ENCODE measurements at places on chromosomes 4 and X.

DNA sequence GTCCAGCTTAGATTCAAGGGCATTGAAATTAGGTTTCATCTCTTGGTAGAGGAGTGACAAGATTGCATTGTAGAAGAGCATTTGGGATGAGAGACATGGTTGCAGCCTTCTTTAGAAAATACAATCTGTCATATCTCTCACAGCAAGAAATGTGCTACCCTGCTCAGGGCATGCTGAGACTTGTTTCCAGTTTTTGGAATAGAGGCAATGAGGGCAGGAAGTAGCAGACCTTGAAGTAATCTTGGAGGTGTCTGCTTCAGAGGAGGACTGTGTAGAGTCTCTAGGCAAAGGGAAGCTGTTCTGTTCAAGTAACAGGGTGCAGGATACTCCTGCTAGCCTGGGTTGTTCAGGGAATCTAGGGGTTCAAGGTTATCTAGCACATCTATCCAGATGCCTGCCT, 116.1 kb upstream of the ZNF827 start:
- H3K27me3 ChIP-seq, result peaks cover 6% of the 10 kb centered on the region
- H3K36me3 ChIP-seq, result peaks cover 2% of the 10 kb centered on the region
- no peak overlapping the region for H3K4me3 ChIP-seq
- H3K27ac ChIP-seq, result no peak overlapping the region

GRCh38 chrX:16429406-16429805, 220.6 kb upstream of the S100G start:
- no peak for DNase-seq
- H3K27ac ChIP-seq, result no peak overlapping the region
- peaks cover 3% of the 10 kb centered on the region for H3K36me3 ChIP-seq
- no peaks in the 10 kb centered on the region for H3K27me3 ChIP-seq

- no peaks in the 10 kb centered on the region for H3K36me3 ChIP-seq
- H3K4me1 ChIP-seq, result no peaks in the 10 kb centered on the region
- DNase-seq, result no peak
- no peaks in the 10 kb centered on the region for H3K27me3 ChIP-seq
- no peak overlapping the region for H3K27ac ChIP-seq
These were observed 303.7 kb upstream of the IRS4 start for GRCh38 chrX:109040057-109040456.

GRCh38 chr4:71415491-71415890, 76.7 kb downstream of the SLC4A4 start:
- H3K4me1 ChIP-seq, result no peaks in the 10 kb centered on the region
- H3K27me3 ChIP-seq, result no peaks in the 10 kb centered on the region
- DNase-seq, result no peak
- no peak overlapping the region for H3K4me3 ChIP-seq
- no peaks in the 10 kb centered on the region for H3K36me3 ChIP-seq

- DNase-seq, result no peak
- H3K36me3 ChIP-seq, result peaks cover 3% of the 10 kb centered on the region
- H3K27me3 ChIP-seq, result no peaks in the 10 kb centered on the region
- no peak overlapping the region for H3K4me3 ChIP-seq
- H3K4me1 ChIP-seq, result no peaks in the 10 kb centered on the region
These were observed 99.5 kb downstream of the NEUROG2 start for GRCh38 chr4:112416464-112416863.

- H3K36me3 ChIP-seq, result peaks cover 5% of the 10 kb centered on the region
- no peak for DNase-seq
- peaks cover 10% of the 10 kb centered on the region for H3K4me1 ChIP-seq
- no peak overlapping the region for H3K27ac ChIP-seq
- no peaks in the 10 kb centered on the region for H3K27me3 ChIP-seq
- H3K4me3 ChIP-seq, result no peak overlapping the region
These were observed 4.0 kb upstream of the CDKL2 start for GRCh38 chr4:75634281-75634680.

DNA sequence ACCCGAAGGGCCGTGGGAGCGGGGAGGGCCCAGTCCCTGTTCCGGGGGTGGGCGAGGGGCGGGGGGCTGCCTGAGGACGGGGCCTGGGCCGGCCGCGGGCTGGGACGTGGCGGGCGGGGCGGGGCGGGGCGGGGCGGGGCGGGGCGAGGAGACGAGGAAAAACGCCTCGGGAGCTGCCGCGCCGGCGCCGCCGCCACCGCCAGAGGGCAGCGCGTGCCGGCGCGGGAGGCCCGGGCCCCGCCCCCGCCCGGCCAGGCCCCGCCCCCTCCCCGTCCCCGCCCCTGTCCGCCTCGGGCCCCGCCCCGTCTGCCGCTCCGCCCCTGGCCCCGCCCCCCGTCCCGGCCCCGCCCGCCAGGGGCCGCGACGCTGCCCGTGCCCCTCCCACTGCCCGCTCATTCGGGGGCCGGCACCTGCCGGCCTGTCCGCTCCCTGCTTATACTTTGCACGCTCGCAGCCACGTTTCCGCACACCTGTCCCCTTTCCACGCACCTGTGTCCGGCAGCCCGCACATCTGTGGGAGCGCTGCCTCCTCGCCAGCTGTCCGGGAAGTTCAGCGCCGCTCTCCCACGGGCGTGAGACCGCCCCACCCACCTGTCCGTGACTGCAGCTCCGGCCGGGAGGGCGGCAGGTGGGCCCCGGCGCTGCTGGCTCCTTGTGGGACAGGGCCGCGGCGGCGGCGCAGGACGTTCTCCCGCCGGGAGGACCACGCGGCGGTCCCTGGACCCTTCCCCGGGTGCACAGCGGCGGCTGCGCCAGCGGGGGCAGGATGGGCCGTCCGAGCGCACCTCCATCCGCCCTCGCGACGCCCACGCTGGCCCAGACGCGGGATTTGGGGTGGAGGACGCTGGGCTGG, 1.7 kb upstream of the FGFRL1 start:
- H3K4me1 ChIP-seq, result peaks cover 8% of the 10 kb centered on the region
- H3K27ac ChIP-seq, result peak overlapping the region; percentile 86
- peaks cover 2% of the 10 kb centered on the region for H3K36me3 ChIP-seq
- peak; percentile 78 for DNase-seq
- peaks cover 29% of the 10 kb centered on the region for H3K27me3 ChIP-seq

DNA sequence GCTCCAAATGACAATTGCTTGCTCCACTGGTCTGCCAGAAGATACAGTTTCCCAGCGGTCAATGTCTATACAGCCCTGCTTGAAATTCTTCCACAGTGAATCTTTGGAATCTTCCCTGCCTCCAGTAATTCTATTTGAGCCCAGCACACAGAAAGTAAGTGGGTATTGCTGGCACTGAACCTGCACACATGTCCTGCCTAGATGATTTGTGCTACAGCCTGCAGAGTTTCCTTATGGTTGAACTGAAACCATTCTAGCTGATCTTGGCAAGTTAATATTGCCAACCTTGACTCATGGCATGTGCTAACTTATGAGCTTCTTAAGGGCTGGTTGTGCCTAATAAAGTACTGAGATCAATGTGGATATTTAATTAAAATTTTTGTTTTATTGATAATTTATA, 553.8 kb upstream of the GNPDA2 start:
- H3K27me3 ChIP-seq, result no peaks in the 10 kb centered on the region
- no peak for DNase-seq
- H3K4me3 ChIP-seq, result no peak overlapping the region
- no peak overlapping the region for H3K27ac ChIP-seq
- no peaks in the 10 kb centered on the region for H3K36me3 ChIP-seq
- H3K4me1 ChIP-seq, result no peaks in the 10 kb centered on the region

DNA sequence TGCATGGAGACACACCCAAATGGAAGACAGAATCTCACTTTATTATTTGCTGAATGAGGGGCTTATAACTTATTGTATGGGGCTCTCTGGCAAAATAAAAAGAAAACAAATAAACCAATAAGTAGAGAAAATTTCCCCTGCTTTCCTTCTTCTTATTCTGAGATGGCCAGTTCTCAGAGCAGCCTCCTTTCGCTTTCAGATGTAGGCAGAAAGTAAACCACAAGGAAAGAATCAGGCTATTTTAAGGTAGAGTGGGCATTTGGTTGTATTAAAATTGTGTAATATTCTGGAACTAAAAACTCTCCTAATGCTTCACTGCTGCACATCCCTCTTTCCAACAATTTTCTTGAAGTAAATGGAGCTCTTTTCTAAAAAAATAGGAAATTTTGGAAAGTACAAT, 241.8 kb downstream of the GALNTL6 start:
- no peak overlapping the region for H3K27ac ChIP-seq
- no peak overlapping the region for H3K4me3 ChIP-seq
- DNase-seq, result no peak
- H3K36me3 ChIP-seq, result no peaks in the 10 kb centered on the region

DNA sequence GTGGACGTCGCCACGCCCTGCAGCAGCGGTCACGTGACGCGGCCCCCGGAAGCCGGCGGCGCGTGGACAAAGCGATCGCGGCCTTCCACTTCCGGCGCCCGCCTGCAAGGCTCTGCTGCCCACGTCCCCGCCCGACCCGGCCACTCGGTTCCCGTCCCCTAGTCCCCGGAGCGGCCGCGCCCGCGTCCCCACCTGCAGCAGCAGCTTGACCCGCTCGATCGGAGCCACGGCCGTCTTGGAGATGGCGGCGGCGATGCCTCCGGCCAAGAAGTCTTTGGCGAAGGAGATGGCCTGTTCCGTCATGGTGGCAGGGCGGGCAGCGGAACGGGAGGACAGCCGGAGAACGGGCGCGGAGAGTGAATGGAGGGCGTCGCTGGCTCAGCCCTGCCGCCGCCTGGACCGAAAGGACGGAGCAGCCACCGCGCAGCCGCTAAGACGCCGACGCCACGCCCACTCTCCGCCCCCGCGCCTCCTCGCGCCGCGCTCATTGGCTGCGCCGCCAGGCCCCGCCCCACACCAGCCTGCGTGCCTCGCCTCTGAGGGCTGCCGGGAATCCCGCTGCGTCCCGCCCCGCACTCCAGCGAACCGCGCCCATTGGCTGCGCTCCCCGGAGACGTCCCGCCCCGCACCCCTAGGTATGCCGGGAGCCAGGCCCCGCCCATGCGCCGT, at the start of gene SLC25A6:
TSS of gene SLC25A6 (minus strand) at position 407 of the 669 bp plus-strand sequence. CDS start at position 303, 104 bp downstream.
- peak within 1 kb of the TSS; percentile 92 for H3K4me3 ChIP-seq
- H3K4me1 ChIP-seq, result peaks cover 47% of the 10 kb centered on the region

GRCh38 chr4:146439999-146440398, 81.7 kb downstream of the SLC10A7 start:
- no peaks in the 10 kb centered on the region for H3K27me3 ChIP-seq
- no peak overlapping the region for H3K27ac ChIP-seq
- no peak overlapping the region for H3K4me3 ChIP-seq
- H3K36me3 ChIP-seq, result no peaks in the 10 kb centered on the region
- no peak for DNase-seq
- peaks cover 3% of the 10 kb centered on the region for H3K4me1 ChIP-seq

GRCh38 chrX:155313766-155314165, 20.6 kb downstream of the CLIC2 start:
- H3K27me3 ChIP-seq, result peaks cover 8% of the 10 kb centered on the region
- H3K4me3 ChIP-seq, result no peak overlapping the region

GRCh38 chr4:94165256-94165655, 42.4 kb upstream of the SMARCAD1 start:
- H3K27ac ChIP-seq, result no peak overlapping the region
- H3K27me3 ChIP-seq, result peaks cover 7% of the 10 kb centered on the region
- peaks cover 3% of the 10 kb centered on the region for H3K36me3 ChIP-seq
- no peak overlapping the region for H3K4me3 ChIP-seq
- H3K4me1 ChIP-seq, result peaks cover 4% of the 10 kb centered on the region
